Activated gamma-delta T cell treated with anti-CD3 and anti-CD28 coated beads, Interleukin-2, amount 50 U/mL, for 16 hours (primary cell): ENCODE measurements at places on chromosomes 4 and X.

DNA sequence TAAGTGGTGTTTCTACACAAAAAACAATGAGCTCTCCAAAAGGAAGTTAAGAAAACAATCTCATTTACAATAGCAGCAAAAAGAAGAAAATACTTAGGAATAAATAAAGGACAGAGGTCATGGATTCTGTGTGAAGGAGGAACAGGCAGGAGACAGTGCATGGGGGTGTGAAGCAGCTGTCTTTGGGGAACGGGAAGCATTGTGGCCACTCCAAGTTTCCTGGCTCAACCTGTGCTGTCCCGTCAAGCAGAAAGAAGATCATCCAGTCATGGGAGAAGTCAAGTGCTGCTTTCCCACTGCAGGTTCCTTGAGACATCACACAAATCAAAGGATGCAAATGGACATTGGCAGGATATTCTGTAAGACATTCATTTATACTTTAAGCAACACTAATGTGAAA lies 66.1 kb upstream of the MAML3 start:
- DNase-seq: no peak

DNA sequence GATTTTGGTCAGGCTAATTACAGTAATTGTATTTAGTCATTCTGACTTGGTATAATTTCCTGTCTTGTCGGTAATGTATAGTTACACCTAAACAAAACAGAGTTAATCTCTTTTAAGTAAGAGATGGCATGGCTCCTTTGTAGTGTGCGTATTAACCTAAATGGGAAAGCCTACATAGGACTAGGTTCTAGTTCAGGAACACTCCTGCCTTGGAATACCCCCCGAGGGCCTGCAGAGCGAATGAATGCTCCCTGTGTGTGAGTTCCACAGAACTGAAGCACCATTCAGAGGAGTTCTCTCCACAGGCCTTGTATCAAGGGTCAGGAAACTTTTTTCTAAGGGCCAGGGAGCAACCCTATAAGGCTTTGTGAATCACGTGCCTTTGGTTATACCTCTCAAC lies 44.9 kb upstream of the STIM2 start:
- no peak for DNase-seq

DNA sequence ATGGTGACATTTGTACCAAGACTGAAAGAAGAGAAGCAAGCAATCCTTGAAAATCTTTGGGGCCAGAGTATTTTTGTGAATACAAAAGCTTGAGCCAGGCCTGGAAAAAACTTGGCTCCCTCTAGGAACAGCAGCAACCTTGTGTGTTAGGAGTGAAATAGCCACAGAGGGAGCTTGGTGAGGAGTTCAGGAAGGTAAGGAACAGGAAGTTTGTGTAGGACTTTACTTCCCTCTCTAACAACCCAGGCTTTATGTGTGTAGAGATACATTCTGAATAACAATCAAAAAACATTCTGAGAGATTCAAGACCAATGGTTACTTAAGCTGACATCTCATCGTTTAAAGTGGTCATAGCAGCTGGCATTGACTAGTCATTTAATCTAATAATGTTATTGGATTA lies 668.5 kb downstream of the PCDH18 start:
- no peak for DNase-seq

DNA sequence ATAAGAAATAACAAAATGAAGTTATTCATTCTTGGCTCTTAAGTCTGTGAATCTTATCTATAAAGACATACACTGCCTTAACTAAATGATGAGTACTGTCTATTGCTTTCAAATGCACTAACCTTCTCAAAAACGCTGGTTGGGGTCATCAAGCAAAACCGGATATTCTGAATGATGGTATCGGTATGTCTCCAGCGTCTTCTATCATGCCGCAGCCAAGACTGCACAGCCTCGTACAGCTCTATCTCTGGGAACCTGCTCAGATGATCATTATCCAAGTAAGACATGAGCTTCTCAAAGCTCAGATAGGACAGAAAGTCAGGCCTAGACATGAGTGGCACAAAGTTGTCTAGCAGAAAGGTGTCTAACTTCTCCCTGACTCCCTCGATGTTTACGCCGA lies 21.1 kb downstream of the KLHL15 start:
- DNase-seq: no peak

GRCh38 chrX:74446876-74447275 lies 25.6 kb downstream of the SLC16A2 start:
- DNase-seq: no peak

- DNase-seq: no peak
Measured at GRCh38 chr4:107404591-107405300, 315.3 kb downstream of the PAPSS1 start.

DNA sequence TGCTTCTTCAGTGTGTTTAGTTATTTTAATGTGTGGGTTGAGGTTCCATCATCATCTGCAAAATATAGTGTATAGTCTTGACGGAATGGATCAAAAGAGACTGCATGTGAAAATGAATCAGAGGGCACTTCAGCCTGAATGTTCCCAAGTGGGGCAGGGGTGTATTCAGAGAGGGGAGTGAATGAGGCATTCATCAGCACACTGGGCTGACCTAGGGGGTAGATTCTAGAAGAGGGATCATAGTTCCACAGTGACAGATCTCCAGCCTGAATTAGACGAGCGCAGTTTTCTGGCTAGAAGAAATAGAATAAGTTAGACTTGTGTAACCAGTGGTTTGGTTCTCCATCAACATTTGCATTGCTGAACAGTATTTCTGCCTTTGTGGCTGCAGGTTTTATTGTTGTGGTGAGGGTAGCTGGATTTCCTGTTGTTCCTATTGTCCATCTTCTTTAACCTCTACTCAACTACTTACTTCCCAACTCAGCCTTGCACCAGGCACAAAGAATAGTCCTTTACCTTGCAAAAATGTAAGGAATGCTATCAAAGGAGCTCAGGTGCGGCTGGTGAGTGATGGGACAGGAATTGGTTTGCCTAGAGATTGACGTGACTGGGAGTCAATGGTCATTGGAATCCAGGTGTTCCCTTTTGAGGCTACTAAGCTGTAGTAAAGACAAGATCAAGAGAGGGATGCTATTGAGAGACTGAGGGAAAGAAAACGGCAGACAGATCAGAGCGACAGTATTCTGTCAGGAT lies 50.9 kb downstream of the NAP1L5 start:
- DNase-seq: no peak

- no peak for DNase-seq
Measured at GRCh38 chr4:174646326-174646725, 124.0 kb upstream of the HPGD start.

GRCh38 chr4:128688846-128689437 lies 120.6 kb upstream of the JADE1 start:
- DNase-seq: no peak

- DNase-seq: no peak
Measured at GRCh38 chr4:145709336-145709735, 29.4 kb downstream of the C4orf51 start.

- no peak for DNase-seq
Measured at GRCh38 chr4:3108211-3108610, 33.7 kb downstream of the HTT start.

- DNase-seq: no peak
Measured at GRCh38 chr4:106314960-106315359, 1.0 kb downstream of the TBCK start.

DNA sequence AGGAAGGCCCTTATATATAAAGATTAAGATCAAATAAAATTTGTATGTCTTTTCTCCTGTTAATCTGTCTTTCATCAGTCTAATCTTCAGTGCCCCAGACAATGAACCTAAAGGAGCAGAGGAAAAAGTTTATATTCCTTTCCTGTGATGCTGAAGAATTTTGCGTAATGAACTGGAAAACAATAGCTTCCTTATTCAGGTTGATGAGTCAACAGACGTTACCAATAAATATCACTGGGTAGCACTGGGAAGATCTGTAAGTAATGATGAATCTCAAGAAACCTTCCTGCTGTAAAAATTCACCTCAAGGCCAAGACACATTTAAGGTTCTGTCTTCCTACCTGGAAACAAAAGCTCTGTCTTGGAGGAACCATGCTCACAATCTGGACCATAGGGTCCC lies 25.5 kb downstream of the CDKN2AIP start:
- DNase-seq: no peak

DNA sequence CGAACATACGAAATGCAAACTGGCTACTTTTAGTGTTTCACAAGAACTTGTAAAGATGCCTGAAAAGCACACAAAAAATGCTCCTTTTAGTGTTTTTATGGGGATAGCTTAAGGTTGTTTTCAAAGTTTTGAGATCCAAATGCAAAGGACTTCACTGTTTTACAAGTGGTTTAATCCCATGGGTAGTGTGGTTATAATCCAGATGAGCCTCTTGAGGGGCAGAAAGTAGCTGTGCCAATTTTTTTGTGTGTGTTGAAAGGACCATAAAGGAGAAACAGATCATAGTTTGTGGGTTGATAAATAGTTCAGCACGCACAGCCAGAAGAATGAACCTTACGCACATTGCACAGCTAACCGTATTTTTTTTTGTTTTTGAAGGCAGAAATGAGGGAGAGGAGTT lies 126.9 kb upstream of the GIMD1 start:
- DNase-seq: no peak

- DNase-seq: no peak
Measured at GRCh38 chr4:109207061-109207460, 95.4 kb downstream of the COL25A1 start.

GRCh38 chrX:113804291-113804690 lies 779.6 kb upstream of the HTR2C start:
- DNase-seq: no peak

DNA sequence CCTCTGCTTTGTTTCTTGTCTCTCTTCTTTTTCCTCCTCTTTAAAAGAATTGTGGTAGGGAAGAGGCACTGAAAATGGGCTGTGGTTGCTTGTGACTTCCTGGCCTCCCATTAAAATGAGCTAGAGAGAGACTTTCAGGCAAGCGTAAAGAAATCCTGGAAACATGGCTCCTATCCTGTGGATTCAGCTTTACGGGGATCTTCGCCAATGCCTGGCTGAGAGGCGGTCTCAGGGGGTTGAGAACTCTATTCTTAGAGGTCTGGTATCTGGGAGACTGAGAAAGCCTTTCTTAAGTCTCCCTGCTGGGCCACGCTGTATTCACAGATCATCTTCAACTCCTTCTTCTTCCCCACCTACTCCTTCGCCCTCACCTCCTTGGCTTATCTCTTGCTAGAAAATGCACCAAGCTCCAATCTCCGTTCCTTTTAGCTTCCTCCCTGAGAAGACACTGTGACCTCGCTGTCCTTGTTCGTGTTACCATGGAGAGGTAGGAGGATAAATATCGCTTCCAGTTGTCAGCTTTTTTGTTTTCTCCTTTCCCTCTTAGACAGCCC lies 542 bp upstream of the KLF8 start:
- no peak for DNase-seq

GRCh38 chrX:136765821-136766356 lies 14.8 kb downstream of the ARHGEF6 start:
- DNase-seq: no peak

DNA sequence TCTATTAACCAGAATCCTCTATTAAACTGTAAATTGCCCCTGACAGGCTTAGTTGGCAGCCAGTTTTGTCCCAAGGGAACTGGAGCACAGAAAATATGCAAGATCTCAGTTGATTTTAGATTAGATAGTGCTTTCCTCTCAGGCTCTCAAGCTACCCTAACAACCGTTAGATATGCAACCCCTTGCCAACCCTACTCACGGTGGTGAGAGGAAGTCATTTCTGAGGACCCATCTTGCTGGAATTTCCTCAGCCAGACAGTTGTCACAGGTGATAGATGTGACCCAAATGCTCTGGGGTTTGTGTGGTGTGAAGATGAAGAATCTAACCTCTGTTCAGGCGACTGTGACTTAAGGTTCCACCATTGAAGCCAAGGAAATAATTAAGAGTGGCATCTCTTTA lies 447.1 kb downstream of the MID1IP1 start:
- DNase-seq: no peak

- peak; percentile 38 for DNase-seq
Measured at GRCh38 chr4:153684182-153684970, at the start of gene TLR2. Gene TLR2, plus strand, starts transcription at chr4:153684280. Its CDS starts 18,628 bp downstream, at chr4:153702908.

GRCh38 chr4:162347156-162347841 lies 183.5 kb upstream of the FSTL5 start:
- no peak for DNase-seq

DNA sequence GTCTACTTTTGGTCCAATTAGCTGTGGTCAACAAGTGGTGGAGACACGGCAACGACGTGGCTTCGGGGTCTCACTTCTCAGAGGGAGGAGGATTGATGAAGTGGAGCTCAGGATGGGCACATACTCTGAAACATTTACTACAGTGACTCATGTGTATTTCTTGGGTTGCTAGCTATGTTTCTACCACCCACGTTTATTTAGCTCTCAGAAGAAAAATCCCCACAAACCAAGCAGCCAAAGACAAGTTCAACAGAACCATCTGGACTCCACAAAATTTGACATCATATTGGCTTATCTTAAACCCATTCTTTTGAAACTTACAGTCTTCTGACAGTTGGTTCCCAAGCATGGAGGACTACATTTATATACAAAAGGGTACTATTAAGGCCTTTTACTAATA lies 158.0 kb downstream of the CBLL2 start:
- no peak for DNase-seq

- DNase-seq: no peak
Measured at GRCh38 chr4:31539284-31540069, 819.3 kb downstream of the PCDH7 start.

DNA sequence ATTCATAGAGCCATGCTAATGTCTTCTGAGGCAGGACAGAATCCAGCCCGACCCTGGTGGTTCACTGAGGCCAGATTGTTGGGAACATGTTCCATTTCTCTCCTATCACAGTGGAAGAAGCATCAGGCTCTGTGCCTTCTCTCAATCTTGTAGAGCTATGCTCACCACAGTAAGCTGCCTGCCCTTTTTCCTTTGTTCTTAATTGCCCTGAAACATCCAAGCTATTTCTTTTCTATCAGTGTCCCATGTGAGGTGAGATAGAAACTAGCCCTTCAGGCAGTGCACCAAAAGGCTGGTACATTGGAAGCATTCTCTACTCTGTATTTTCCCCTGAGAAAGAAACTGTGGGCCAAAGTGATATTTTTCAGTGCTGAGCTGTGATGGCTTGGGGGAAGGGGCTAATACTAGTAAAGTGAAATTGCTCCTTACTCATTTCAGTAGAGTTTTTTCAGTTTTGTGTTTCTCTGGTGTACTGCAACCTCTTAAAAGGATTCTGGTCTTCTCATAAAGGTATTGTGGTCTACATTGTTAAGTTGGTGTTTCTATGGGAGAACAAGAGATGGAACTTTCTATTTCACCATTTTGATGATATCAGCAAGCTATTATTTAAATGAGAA lies 611.2 kb downstream of the RPA4 start:
- DNase-seq: no peak

DNA sequence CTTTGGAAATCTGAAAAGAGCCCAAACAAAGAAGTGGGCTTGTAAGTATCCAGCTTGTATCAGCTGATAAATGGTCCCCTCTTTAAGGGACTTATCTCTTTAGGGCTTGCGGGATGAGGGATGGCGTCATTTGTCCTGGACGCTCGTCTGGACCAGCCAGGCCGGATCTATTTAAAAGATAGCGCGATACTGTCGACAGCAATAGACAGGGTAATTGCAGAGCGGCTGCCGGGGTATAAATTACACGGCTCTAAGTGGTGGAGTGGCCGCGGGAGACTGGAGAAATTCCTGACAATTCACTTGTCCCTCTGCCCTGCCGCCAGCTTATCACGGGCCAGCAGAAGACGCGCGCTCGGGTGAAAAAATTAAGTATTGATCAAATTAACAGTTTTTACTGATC lies 90.7 kb downstream of the FAM53A start:
- no peak for DNase-seq
